ENCODE measurements at places on chromosomes 3 and 15.

DNA sequence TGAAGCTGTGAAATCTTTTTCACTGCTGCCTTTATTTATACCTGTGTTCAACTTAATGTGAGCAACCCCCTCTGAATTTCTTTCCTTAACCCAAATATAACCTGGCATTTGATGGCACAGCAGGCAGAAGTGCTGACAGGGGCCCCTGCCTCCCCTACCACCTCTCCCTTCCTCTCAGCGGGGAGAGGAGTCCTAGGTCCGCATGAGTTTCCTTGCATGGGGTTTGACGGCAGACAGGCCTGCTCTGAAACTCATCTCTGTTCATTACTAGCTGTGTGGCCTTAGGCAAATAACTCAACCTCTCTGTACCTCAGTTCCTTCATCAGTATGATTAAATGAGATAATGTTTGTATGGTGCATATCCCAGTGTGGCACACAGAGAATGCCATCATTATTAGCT, 79.7 kb downstream of the SEC22A start:
- H3K4me1 ChIP-seq: no peaks in the 10 kb centered on the region
- H3K4me3 ChIP-seq: no peak overlapping the region
- H3K36me3 ChIP-seq: no peaks in the 10 kb centered on the region
- DNase-seq: no peak

- DNase-seq: peak; percentile 31
- H3K4me1 ChIP-seq: peaks cover 10% of the 10 kb centered on the region
- no peaks in the 10 kb centered on the region for H3K36me3 ChIP-seq
- H3K27me3 ChIP-seq: no peaks in the 10 kb centered on the region
- peak overlapping the region; percentile 33 for H3K27ac ChIP-seq
Observed at GRCh38 chr15:96316953-96317629, 13.4 kb upstream of the NR2F2 start.

- no peaks in the 10 kb centered on the region for H3K4me1 ChIP-seq
- no peaks in the 10 kb centered on the region for H3K27me3 ChIP-seq
- no peak for DNase-seq
- H3K36me3 ChIP-seq: no peaks in the 10 kb centered on the region
Observed at GRCh38 chr3:133547432-133548041, 25.9 kb upstream of the CDV3 start.

GRCh38 chr15:25844981-25845680, 18.0 kb downstream of the ATP10A start:
- 0 out of 3 replicates have a peak, but pooled peaks cover 3% of the 10 kb centered on the region for H3K27me3 ChIP-seq
- H3K4me1 ChIP-seq: 0 out of 3 replicates have a peak, but pooled peaks cover 3% of the 10 kb centered on the region
- no peak overlapping the region for H3K27ac ChIP-seq
- no peaks in the 10 kb centered on the region for H3K36me3 ChIP-seq
- DNase-seq: no peak

DNA sequence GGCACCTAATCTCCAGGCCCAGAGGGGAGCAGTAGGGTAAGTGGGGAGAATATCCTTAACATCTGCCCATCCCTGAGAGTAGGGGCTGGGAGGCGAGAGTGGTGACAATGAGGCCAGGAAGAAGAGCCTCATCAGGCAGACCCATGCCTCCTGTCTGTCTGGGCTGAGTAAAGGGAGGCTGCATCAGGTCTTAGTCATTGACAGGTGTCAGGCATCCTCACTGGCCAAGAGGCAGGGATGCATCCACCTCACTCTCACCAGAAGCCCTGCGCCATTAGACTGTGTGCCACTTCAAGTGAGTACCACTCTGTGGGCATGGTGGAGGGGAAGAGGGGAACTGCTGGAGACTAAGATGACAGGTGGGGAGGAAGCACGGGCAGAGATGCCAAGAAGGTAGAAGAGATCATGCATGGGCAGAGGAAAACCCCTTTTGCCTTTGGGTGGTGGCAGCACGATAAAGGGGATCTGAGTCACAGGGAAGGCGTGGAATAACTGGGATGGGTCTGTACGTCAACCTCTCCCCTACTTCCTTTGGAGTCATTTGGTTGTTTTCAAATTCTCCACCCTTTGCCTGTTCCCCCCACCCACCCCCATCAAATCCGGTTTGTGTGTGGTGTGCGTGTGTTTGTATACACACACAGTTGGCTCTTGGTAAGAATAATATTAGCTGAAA, 14.1 kb downstream of the ANAPC13 start:
- no peaks in the 10 kb centered on the region for H3K4me1 ChIP-seq
- no peaks in the 10 kb centered on the region for H3K27me3 ChIP-seq
- H3K27ac ChIP-seq: no peak overlapping the region
- peaks cover 2% of the 10 kb centered on the region for H3K36me3 ChIP-seq
- no peak for DNase-seq

GRCh38 chr3:149516920-149517319, 42.4 kb downstream of the TM4SF4 start:
- H3K27me3 ChIP-seq: peaks cover 3% of the 10 kb centered on the region
- H3K4me1 ChIP-seq: no peaks in the 10 kb centered on the region
- no peaks in the 10 kb centered on the region for H3K36me3 ChIP-seq
- no peak for DNase-seq
- H3K27ac ChIP-seq: no peak overlapping the region

DNA sequence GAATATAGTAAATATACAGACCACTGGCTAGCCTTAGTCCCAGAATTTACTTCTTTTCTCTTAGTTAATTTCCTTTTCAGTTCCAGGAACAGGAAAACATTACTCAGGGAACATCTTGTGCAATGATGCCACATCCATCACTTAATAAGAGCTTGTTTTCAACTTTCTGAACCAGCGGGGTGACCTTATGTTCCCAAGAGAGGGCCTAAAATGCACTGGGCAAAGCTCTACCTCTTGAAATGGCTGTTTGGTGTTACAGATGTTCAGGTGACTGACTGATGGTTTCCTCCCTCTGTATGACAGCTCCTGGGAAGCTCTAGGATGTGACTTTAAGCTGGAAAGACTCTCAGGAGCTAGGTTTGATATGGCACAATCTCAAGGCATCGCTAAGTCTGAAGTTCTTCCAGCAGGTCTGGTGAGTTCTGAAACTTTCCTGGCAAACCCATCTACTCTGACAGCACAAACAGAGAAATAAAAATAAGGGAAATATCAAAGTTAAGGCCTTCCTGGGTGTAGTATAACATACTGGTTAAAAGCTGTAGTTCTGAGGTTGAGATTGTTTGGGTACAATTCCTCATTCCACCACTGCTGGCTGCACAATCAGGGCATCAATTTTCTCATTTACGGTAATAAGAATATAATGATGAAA, 98.6 kb downstream of the ZIC1 start:
- H3K4me3 ChIP-seq: no peak overlapping the region
- no peaks in the 10 kb centered on the region for H3K27me3 ChIP-seq
- DNase-seq: no peak
- no peaks in the 10 kb centered on the region for H3K36me3 ChIP-seq

DNA sequence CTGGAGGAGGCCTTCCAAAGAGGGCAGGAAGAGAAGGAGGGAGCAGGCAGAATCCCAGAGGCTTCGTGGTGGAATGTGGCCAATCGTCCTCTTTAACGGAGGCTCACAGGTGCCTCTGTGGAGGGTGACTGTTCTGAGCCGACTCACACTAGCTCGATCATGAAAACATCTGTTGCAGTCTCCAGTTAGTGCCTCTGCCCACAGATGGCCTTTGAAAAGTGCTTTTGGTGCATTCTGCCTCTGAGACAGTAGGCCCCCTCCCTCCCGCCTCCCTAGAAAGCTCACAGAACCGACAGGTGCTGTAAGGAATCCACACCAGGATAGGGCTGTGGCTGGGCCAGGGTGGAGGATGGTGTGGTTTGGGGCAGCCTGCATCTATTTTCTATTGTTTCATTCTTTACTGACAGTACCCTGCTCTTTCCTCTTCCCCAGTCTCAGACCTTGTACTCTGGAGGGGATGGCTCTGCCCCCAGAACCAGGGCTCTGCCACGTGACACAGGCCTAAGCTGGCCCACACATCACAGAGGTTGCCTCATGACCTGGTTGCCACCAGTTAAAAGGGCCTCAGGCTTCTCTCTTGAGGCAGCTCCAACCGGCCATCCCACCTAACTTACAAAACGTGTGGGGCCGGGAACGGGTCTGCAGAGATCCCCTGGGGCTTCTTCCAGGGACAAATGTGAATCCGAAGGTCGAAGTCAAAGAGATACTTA, 27.2 kb upstream of the PIGZ start:
- no peaks in the 10 kb centered on the region for H3K4me1 ChIP-seq
- H3K27ac ChIP-seq: no peak overlapping the region
- H3K27me3 ChIP-seq: no peaks in the 10 kb centered on the region
- no peak for DNase-seq

All from K562 (cell line).